Kidney (tissue), 22 donors: ENCODE measurements at places on chromosomes 13 and 19. TPM values are rescaled to one million over a fixed set of nuclear protein-coding genes. Genes with fewer than 3 reads are reported as not detected.

DNA sequence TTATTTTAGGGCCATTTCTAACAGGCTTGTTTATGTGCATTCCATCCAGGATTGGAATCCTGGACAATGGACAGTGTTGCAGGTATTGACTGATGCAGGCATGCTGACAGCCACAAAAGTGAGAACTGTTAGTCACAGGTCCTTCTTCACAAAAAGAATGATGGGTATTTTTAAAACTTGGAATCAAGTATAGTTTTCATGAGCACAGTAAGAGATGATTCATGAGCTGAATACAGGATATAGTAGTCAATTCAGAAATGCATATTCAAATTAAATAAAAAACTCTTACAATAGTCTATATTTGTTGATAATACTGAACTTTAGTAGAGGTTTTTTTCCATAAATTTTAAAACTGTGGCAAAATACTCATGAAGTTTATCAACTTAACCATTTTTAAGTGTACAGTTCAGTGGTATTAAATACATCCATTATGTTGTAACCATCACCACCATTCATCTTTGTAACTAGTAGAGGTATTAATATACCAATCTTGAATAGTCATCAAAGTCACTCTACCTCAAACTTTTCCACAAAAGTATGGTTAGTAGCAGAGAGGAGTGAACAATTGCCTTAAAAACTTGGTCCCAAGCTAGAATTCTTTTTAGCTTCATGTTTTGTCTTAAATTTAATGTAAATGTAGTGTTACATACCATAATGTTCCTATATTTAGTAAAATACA lies 79.5 kb downstream of the KCNRG start:
- no peak overlapping the region for H3K27ac ChIP-seq
- no peak for DNase-seq
- H3K27me3 ChIP-seq: no peaks in the 10 kb centered on the region
- H3K4me3 ChIP-seq: no peak overlapping the region

DNA sequence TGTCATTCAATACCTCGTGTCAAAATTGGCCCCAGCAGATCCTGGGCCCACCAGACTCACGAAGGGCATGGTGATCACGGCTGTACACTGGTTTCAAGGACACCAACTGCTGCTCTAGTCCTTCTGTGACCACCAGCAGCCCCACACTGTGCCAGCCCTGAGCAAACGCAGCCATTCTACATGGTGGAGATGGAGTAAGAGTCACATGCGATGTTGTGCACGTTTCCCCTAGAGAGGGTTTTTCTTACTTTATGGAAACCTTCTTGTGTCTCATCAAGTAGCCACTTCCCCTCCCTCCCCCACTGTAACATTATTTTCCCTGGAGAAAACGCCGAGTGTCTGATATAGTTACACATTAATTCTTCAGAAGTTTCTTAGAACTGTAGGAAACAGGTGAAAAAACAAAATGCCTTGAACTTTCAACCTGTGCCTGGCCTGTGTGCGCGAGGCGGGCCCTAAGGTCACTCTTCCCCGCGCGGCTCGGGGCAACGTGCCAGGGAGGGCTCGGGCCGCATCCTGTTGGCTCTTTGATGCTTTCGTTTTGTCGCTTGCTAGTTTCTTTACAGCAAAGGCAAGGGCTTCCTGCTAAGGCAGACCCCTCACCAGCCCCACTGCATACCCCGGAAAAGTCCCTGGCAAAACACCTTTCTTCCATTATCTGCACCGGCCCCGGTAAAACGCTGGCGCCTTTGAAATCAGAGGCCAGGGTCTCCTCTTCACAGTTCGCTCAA lies 44.6 kb downstream of the GGACT start:
- H3K27ac ChIP-seq: peak overlapping the region; percentile 63
- H3K4me3 ChIP-seq: peak overlapping the region; percentile 25

Gene ZNF493
- total RNA-seq: 26.7 TPM

Gene TUBA3C
- total RNA-seq: not detected

DNA sequence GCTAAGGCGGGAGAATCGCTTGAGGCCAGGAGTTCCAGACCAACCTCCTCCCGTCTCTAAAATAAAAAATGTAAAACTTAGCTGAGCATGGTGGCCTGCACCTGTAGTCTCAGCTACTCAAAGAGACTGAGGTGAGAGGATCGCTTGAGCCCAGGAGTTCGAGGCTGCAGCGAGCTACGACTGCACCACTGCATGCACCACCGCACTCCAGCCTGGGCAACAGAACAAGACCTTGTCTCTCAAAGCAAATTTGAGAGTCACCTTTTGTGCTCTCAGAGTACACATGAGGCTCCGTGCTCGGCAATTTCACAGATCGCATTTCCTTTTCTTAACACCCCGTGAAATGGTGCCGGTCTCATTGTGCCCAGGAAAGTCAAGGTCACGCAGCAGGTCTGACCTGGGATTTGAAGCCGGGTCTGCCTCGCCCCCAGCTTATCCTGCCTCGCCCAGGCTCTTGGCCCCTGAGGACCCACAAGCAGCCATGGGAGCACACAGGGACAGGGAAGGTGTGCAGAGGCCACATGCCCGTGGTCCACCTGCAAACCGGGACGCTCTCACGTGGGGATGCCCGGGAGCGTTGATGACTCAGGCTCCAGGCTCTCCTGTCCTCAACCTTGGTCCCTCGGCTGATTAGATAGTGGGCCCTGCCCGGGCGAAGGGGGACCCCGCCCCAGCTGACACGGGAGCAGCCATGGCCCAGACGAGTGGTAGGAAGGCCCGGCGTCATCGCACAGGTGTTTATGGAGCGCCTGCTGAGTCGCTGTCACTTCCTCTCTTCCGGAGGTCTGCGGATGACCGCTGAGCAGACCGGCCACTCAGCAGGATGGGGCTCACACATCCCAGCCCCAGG lies 1.1 kb upstream of the SMIM24 start:
- no peaks in the 10 kb centered on the region for H3K36me3 ChIP-seq
- H3K27ac ChIP-seq: peak overlapping the region; percentile 48
- H3K4me1 ChIP-seq: no peaks in the 10 kb centered on the region
- DNase-seq: no peak
- H3K4me3 ChIP-seq: no peak overlapping the region

Gene TSHZ3
- 8.4 TPM for total RNA-seq

DNA sequence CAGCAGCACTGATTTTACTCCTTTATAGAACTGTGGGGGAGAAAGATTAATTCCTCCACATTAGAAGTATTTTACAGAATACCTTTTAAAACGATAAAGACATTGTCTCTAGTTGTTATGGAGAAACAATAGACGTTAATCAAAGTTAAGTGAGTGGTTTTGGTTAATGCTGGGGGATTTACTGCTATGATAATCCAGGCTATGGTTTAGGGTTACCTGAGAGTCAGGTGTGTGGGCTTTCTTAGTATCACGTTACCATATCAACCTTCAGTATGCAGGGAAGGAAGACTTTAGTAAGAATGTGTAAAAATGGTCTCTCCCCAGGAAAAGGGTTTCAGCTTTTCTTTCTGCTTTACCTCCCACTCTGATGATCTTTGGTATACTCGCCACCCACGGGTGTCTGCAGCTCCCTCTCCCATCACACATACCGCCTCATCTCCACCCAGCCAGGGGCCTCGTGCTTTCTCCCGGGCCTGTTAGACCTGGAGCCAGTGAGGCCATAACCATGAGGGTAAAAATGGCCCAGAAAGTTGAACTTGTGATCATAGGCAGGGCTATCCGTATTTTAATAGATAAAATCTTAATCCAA lies 45.6 kb upstream of the WDFY2 start:
- peaks cover 13% of the 10 kb centered on the region for H3K4me1 ChIP-seq
- no peaks in the 10 kb centered on the region for H3K27me3 ChIP-seq
- no peaks in the 10 kb centered on the region for H3K36me3 ChIP-seq
- no peak for DNase-seq

- no peaks in the 10 kb centered on the region for H3K4me1 ChIP-seq
- no peaks in the 10 kb centered on the region for H3K36me3 ChIP-seq
- no peak overlapping the region for H3K4me3 ChIP-seq
- H3K27ac ChIP-seq: no peak overlapping the region
- H3K27me3 ChIP-seq: no peaks in the 10 kb centered on the region
These were observed 177.6 kb downstream of the SHISA2 start for GRCh38 chr13:25874064-25874737.

GRCh38 chr13:24035411-24035810 lies 125.1 kb upstream of the SPATA13 start:
- H3K36me3 ChIP-seq: no peaks in the 10 kb centered on the region
- no peaks in the 10 kb centered on the region for H3K27me3 ChIP-seq
- no peak overlapping the region for H3K4me3 ChIP-seq

Gene BEST2
- not detected for total RNA-seq

- H3K27ac ChIP-seq: no peak overlapping the region
- no peaks in the 10 kb centered on the region for H3K27me3 ChIP-seq
- H3K4me3 ChIP-seq: no peak overlapping the region
- H3K4me1 ChIP-seq: no peaks in the 10 kb centered on the region
- H3K36me3 ChIP-seq: no peaks in the 10 kb centered on the region
These were observed 1.6 kb downstream of the MEX3D start for GRCh38 chr19:1566392-1567115.

DNA sequence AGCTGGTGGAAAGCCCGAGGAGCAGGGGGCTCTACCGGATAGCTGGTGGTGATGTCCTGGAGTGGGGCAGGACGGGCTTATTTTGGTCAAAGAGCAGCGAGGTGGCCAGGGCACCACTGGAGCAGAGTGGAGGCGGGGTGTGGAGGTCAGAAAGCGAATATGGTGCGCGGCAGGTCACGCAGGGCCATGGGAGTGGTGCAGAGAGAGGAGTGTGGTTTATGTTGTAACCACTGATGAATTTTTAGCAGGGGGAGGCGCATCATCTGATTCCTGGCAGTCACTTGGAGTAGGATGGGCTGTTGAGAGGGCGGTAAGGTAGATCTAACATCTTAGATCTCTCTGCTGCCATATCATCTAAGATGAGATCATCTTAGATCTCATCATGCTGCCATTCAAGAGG lies 1.4 kb upstream of the ZNF414 start:
- peaks cover 10% of the 10 kb centered on the region for H3K4me1 ChIP-seq
- no peaks in the 10 kb centered on the region for H3K36me3 ChIP-seq
- DNase-seq: no peak
- no peaks in the 10 kb centered on the region for H3K27me3 ChIP-seq
- no peak overlapping the region for H3K27ac ChIP-seq

DNA sequence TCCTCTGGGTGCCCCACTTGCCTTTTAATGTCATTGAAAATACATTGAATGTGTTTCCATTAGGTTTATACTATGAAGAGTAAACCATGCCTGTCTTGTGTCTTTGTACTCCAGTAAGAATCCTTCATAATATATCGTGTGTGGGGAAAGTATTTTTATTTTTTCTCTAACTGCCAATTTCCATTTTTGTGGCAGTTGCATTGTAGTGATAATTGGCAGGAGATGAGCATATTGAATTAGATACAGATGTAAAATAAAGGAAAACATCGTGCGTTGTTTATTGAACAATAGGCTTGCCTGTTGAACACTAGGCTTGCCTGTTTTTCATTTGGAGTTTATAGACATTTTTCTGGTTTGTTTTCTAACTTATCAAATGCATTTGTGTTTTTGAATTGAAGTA lies 218.8 kb downstream of the NBEA start:
- H3K27ac ChIP-seq: no peak overlapping the region
- H3K4me3 ChIP-seq: no peak overlapping the region
- no peaks in the 10 kb centered on the region for H3K36me3 ChIP-seq
- no peaks in the 10 kb centered on the region for H3K27me3 ChIP-seq
- no peaks in the 10 kb centered on the region for H3K4me1 ChIP-seq
- no peak for DNase-seq

Gene ERICH6B
- total RNA-seq: not detected
